ENCODE measurements at places on chromosomes 16 and 17. TPM values are rescaled to one million over a fixed set of nuclear protein-coding genes. Genes with fewer than 3 reads are reported as not detected.

- no peak overlapping the region for H3K27ac ChIP-seq
- H3K4me3 ChIP-seq, result no peak overlapping the region
- no peaks in the 10 kb centered on the region for H3K27me3 ChIP-seq
- H3K36me3 ChIP-seq, result peaks cover 21% of the 10 kb centered on the region
Observed at GRCh38 chr16:929227-930073, 41.3 kb downstream of the LMF1 start.

- H3K4me3 ChIP-seq, result no peak overlapping the region
- H3K4me1 ChIP-seq, result peaks cover 16% of the 10 kb centered on the region
- H3K36me3 ChIP-seq, result no peaks in the 10 kb centered on the region
- no peak for DNase-seq
Observed at GRCh38 chr17:20153231-20153630, 144.1 kb downstream of the SPECC1 start.

DNA sequence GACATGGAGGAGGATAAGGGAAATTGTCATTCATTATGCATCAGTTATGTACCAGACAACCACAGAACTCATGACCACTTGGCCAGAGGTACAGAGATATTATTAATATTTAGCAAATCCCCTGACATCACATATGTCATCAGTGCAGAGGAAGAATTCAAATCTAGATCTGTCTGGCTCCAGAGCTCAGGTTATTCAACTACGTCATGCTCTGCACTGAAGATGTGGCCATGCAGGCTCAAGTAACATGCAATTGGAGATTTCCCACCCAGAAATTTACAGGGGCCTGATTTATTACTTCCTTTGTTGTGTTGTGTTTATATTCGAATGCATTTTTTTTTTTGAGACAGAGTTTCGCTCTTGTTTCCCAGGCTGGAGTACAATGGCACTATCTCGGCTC lies 224.3 kb downstream of the HS3ST4 start:
- no peak overlapping the region for H3K27ac ChIP-seq
- DNase-seq, result no peak
- H3K4me1 ChIP-seq, result no peaks in the 10 kb centered on the region
- no peaks in the 10 kb centered on the region for H3K36me3 ChIP-seq
- H3K4me3 ChIP-seq, result no peak overlapping the region
- no peaks in the 10 kb centered on the region for H3K27me3 ChIP-seq

KIF2B gene
- not detected for total RNA-seq

DNA sequence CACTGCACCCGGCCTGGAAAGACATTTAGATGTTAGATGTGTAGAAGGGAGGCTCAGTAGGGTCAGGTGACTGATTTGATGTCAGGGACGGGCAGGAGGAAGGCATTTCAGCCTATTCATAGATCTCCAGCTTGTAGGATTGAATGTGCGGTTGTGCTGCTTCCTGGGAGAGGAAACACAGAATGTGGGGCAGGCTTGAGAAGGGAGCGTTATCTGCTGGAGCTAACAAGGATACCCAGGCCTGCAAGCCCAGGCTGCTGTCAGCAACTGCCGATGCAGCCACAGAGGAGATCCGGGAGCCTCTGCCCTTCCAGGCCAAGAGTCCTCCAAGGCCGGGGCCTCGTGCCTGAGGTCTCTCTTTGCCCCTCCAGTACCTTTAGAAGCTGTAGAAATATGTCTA lies 205.6 kb downstream of the SPECC1 start:
- DNase-seq, result no peak
- H3K4me1 ChIP-seq, result no peaks in the 10 kb centered on the region
- no peak overlapping the region for H3K27ac ChIP-seq
- H3K36me3 ChIP-seq, result no peaks in the 10 kb centered on the region

Data from T-cell (primary cell).